ENCODE measurements at places on chromosomes 13 and 19.

DNA sequence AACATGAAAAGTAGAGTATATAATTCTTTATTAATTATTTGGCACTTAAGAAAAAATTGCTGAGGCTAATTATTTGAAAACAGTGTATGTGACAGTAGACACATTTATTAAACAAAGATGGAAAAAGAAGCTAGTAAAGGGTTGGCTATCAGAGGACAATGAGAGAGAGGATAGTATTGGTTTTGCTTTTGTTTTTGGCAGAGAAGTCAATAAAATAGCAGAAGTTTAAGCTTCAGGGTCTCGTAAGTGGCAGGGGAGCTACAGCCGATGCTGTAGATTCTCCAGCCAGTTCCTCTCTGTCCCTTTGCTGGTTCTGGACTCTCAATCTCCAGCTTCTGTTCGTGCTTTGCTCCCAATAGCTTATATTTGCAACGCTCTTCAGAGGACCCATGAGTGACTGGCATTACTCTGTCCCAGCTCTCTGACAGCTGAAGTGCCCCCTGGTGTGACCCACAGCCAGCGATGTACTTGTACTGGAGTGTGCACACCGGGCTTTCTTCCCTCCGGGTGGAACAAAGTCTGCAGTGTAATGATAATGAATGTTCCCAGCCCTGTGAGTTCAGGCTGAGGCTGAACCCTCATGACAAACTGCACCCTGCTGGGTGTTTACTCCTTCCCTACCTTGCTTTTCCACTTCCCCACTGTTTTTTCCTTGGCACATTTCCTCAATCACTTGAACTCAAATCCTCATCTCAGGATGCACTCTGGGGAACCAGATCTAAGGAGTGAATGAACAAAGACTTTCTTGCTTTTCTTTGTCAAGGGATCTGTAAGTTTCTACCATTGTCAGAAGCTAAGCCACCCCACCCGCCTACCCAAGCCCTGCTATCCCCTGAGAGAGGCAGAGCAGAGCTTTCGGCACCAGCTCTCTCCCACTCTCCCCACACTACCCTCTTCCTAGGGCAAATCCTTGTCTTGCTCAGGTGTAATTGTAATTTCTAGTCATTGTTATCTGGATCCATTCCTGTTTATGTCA is 254.8 kb downstream of the LHFPL6 start:
- DNase-seq: no peak

GRCh38 chr19:15365264-15365663 is 14.3 kb downstream of the AKAP8 start:
- DNase-seq: no peak

DNA sequence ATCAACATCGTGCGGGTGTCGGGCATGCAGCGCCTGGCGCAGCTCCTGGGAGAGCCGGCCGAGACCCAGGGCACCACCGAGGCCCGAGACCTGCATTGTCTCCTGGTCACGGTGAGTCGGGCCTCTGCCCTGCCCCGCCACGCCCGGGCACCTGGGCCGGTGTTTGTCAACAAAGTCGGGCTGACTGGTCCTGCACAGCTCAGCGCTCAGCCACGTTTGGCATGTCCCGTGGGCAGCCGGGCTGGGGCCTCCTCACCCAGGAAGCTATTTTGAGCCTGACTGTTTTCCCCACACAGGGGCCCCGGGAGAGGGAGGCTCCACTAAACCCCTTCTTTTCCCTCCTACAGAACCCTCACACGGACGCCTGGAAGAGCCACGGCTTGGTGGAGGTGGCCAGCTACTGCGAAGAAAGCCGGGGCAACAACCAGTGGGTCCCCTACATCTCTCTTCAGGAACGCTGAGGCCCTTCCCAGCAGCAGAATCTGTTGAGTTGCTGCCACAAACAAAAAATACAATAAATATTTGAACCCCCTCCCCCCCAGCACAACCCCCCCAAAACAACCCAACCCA is 1.3 kb downstream of the GADD45B start:
- DNase-seq: no peak

DNA sequence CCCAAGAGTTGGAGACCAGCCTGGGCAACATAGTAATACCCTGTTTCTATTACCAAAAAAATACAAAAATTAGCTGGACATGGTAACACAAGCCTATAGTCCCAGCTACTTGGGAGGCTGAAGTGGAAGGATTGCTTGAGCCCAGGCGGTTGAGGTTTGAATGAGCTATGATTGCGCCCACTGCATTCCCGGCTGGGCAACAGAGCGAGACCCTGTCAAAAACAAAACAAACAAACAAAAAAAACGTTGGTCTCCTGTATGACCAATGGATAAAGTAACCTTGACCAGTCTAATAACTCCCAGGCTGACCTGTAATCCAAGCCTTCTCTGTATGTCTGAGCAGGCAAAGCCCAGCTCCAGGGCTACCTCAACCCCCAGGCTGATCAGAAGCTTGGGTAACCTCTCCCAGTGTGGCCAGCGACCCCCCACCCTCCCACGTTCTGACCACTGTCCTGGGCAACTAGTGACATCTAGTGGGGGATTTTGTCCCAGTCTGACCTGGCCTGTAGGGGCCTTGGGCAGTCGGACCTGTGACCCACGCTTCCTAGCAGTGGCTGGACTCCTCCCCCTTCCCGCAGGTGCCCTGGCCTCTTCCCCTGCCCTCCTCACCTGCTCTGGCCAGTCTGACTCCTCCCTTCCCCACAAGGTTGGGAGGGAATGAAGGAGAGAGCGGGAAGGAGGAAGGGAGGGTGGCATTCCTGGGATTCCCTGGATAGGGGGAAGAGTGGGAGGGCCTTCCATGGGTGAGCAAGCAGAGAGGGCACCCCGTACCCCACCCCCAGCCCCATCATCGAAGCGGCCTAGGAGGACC is 1.0 kb upstream of the BCAM start:
- peak; percentile 60 for DNase-seq

- DNase-seq: peak; percentile 63
These were observed 53.6 kb upstream of the FARP1 start for GRCh38 chr13:98089246-98089645.

- DNase-seq: no peak
These were observed 42.7 kb downstream of the GATAD2A start for GRCh38 chr19:19448238-19448544.

DNA sequence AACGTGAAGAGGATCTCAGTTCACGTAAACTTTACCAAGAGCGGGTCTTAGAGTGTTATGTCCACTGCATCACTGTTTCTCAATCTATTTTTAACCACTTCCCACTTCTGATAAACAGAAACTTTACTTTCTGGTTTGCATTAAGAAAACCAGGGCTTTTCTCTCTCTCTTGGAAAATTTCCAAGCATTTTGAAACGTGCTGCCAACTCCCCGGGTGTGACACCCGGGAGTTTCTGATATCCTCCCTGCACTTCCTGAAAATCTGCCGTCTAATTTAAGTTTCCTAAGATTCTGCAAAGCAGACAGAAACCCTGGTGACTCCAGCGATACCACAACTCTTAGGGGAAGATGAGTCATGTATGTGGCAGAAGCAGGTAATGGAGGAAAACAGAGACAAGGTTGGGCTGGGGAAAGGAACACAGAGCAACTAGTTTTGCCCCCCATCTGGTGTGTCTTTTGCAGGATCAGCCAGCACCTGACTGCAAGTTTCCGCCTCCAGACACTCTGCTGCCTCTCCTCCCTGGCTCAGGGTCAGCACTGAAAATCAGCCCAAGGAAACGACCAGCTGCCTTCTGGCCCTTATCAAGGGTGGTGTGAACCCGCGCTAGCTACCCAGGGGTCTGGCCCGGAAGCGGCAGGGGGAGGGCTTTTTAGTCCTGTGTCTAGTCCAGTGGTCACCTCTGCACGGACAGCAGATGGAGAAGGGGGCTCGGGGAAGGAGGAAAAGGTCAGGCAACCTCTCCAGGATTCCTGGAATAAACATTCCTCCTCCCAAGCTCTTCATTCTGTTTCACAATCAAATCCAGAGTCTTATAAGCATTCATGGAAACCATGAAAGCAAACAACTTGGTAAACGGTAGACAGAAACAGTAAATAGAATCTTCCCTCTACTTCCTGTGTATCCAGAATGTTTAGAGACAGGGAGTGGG is 11.3 kb upstream of the FFAR2 start:
- peak; percentile 11 for DNase-seq

GRCh38 chr13:99472122-99472440 is 29.2 kb upstream of the TM9SF2 start:
- no peak for DNase-seq

DNA sequence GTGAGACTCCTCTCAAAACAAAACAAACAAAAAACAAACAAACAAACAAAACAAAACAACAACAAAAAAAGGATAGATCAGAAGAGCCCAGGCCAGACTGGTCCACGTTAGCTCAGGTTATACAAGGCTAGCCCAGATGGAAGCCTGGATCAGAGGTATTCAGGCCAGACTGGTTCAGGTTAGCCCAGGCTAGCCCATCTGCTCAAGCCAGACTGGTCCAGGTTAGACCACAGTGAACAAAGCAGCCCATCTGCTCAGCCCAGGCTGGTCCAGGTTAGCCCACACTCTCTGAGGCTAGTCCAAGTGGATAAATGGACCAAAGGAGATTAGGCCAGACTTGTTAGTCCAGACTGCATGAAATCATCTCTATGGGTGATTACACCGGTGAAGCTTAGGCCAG is 41.2 kb downstream of the CCL25 start:
- DNase-seq: no peak

GRCh38 chr13:106355866-106356265 is 179.6 kb downstream of the EFNB2 start:
- DNase-seq: peak; percentile 16

- no peak for DNase-seq
These were observed 3.3 kb downstream of the ICAM5 start for GRCh38 chr19:10292789-10293636.

GRCh38 chr13:65964672-65965071 is 1265.5 kb downstream of the PCDH9 start:
- DNase-seq: no peak

- no peak for DNase-seq
These were observed 45.6 kb upstream of the UBE2L5 start for GRCh38 chr13:30376426-30377311.

DNA sequence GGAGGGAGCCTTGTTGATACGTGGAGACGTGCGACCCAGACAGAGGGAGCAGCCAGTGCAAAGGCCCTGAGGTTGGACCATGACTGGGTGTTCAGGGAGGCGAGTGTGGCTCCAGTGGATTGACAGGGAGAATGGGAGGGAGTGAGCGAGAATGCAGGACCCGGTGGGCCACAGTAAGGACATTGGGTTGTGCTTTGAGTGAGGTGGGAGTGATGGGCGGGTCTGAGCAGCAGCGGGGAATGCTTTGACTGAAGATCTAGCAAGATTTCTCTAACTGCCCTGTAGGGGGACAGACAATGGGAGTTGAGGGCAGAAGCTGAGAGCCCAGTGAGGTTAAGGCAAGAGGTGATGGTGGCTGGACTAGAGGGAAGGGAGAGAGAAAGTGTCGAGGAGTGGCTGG is 7.7 kb upstream of the NANOS2 start:
- no peak for DNase-seq

- peak; percentile 62 for DNase-seq
These were observed 16.1 kb upstream of the TPP2 start for GRCh38 chr13:102580552-102581169.

GRCh38 chr13:19575230-19575629 is 13.9 kb upstream of the TPTE2 start:
- DNase-seq: no peak

GRCh38 chr19:7255119-7255518 is 39.1 kb downstream of the INSR start:
- DNase-seq: no peak

GRCh38 chr19:46442808-46443450 is 14.2 kb upstream of the PNMA8C start:
- peak; percentile 85 for DNase-seq

DNA sequence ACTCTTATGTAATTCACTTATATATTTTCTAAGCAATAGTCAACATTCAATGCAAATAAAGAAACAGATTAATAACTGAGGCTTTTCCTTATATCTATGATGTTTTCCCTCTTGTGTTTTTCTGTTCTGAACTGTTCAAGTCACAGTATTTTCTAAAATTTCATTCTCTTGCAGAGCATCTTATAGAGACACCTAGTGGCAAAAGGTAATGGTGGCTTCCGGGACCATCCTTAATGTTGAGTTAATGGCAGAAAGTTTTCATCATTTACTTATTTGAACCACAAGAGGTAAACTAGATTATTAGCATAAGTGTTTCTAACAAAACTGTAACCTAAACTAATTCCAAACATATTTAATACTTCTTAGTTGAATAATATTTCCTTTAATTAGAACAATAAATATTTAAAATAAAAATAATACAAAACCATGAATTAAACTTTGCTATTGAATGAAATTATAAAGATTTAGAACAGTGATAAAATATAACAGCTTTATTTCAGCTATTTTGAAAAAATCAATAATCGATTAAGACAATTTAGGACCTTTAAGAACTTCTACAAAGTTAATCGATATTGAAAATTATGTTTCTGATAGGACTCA is 1.7 kb upstream of the SLITRK5 start:
- peak; percentile 21 for DNase-seq

- no peak for DNase-seq
These were observed 19.7 kb downstream of the PNPLA6 start for GRCh38 chr19:7554990-7555864.

DNA sequence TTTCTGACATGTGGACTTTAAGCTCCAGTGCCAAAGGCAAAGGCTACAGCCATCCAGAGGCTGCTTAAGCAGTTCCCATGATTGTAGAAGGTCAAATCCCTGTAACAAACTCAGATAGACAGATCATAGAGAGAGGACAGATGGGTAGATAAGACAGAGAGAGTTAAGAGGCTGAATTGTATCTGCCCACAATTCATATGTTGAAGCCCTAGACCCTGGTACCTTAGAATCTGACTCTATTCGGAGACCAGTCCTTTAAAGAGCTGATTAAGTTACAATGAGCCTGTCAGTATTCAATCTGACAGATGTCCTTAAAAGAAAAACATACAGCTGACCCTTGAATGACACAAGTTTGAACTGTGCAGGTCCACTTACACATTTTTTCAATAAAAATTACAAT is 115.2 kb downstream of the RAP2A start:
- DNase-seq: no peak

DNA sequence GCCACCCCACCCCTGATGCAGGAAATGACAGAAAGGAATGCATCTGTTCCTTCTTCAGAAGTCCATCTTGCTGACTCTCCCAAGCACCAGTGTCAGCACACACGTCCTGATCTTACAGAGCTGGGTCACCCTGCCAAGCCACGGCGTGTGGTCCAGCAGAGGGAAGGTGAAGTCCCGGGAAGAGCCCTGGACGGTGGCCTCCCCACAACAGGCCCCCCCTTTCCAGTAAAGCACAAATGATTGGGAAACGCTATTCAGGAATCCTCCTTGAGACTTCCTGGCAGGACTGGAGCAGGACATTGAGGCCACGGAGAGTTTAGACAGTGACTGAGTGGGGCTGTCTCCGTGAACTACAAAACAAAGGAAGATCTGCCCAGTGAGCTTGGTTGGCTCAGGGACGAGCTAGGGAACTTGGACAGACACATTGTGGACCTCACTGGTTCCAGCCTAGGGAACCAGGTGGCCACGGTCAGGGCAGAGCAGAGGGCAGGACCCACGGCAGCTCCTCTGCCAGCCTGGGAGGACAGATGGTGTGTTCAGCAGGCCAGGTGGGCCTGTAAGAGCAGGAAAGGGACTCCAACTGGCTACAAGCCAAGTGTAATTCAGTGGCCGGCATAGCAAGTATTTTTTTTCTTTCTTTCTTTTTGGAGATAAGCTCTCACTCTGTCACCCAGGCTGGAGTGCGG is 41.7 kb downstream of the ELL start:
- peak; percentile 55 for DNase-seq

All from fibroblast of upper back skin (primary cell).